Osteoblast (primary cell): ENCODE measurements at places on chromosomes 3 and 15.
A peak's percentile ranks its signal among the peaks of the same experiment; 100 is the strongest.

GRCh38 chr15:88029696-88030095 is 226.8 kb downstream of the NTRK3 start:
- no peaks in the 10 kb centered on the region for H3K36me3 ChIP-seq
- no peak overlapping the region for H3K27ac ChIP-seq
- no peaks in the 10 kb centered on the region for H3K27me3 ChIP-seq
- no peaks in the 10 kb centered on the region for H3K4me1 ChIP-seq
- H3K4me3 ChIP-seq: no peak overlapping the region

- peaks cover 12% of the 10 kb centered on the region for H3K27me3 ChIP-seq
- no peaks in the 10 kb centered on the region for H3K36me3 ChIP-seq
- no peak overlapping the region for H3K27ac ChIP-seq
- DNase-seq: no peak
- no peaks in the 10 kb centered on the region for H3K4me1 ChIP-seq
Measured at GRCh38 chr3:50444213-50444612, 59.2 kb downstream of the CACNA2D2 start.

- no peaks in the 10 kb centered on the region for H3K36me3 ChIP-seq
- no peak overlapping the region for H3K4me3 ChIP-seq
- H3K4me1 ChIP-seq: peaks cover 41% of the 10 kb centered on the region
- DNase-seq: no peak
Measured at GRCh38 chr3:172675441-172676193, 35.2 kb downstream of the NCEH1 start.

GRCh38 chr3:99789011-99789721 is 28.5 kb upstream of the CMSS1 start:
- H3K27ac ChIP-seq: peak overlapping the region; percentile 32
- peaks cover 48% of the 10 kb centered on the region for H3K36me3 ChIP-seq
- peak; percentile 59 for DNase-seq
- no peak overlapping the region for H3K4me3 ChIP-seq

DNA sequence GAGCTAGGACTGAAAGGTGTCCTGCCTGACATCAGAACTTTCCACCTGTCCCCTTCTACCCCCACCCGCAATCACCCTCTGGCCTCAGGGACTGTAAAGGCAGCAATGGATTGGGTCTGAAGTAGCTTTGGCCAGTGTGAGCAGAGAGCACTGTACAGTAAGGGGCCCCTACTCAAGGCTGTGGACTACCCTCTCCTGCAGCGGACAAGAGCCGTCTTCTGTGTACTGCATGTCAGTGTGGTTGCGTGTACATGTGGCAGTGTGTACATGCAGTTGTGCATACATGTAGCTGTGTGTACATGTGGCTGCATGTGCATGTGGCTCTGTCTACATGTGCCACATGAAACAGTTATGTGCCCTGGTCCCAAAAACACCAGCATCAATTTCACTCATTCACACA is 205.9 kb upstream of the LINGO1 start:
- H3K4me3 ChIP-seq: no peak overlapping the region
- no peaks in the 10 kb centered on the region for H3K36me3 ChIP-seq
- H3K27me3 ChIP-seq: peaks cover 45% of the 10 kb centered on the region
- no peak overlapping the region for H3K27ac ChIP-seq

DNA sequence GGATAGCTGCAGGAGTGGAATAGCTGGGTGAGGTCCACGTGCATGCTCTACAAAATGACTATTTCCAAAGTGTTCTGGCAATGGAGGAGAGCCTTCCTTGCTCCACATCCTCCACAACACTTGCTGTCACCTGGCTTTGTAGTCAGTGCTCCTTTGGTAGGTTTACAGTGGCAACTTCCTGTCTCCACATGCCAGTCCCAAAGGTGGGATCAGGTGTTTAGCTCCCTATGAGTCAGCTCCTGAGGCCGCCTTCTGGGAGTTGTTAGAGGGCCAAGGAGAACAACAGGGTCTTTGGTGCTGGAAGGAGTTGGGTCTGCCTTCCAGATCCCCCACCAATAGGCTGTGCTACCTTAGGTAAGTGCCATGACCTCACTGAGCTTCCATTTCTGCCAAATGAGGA is 15.3 kb upstream of the LIMD1 start:
- peaks cover 15% of the 10 kb centered on the region for H3K4me1 ChIP-seq
- DNase-seq: no peak
- H3K4me3 ChIP-seq: no peak overlapping the region
- H3K27me3 ChIP-seq: no peaks in the 10 kb centered on the region

DNA sequence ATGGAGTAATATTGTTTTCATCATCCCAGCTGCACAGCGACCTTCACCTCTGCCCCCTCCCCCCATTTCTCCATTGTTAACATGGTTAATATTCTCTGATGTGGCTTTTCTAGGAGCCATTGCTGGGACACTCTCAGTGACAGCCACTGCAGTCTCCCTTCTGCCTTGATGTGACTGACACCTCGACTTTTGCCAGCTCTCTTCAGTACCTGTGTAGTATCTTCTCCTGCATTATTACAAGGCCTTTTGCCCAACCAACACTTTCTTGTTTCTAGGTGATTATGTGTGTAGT is 179.8 kb downstream of the CLSTN2 start:
- no peaks in the 10 kb centered on the region for H3K4me1 ChIP-seq
- H3K4me3 ChIP-seq: no peak overlapping the region
- H3K27ac ChIP-seq: no peak overlapping the region
- H3K27me3 ChIP-seq: no peaks in the 10 kb centered on the region

DNA sequence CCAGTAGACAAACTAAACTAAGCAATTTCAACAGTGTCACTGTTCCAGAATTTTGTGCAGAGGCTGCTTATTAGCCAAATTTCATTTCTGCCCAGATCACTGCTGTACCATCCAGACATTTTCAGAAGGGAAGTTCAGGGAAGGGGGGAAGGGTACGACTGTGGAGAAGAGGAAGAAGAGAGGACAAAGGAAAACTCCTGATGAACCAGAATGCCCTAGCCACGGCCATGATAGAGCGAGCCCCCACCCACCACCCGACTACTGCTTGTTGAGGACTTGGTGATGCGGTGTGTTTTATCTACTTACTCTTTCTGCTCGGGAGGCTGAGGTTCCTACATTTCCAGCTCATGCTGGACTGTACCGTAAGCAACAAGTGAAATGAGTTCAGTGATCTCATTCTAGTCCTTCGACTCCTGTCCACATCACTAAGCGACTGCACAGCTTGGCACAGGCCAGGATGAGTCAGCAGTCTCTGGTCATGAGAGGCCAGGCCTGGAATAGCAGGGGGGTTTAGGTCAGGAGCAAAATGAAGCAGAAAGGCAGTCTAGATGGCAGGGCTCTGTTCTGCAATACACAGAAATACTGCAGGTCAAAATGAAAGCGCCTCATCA is 330.8 kb downstream of the TIGIT start:
- H3K4me1 ChIP-seq: peaks cover 49% of the 10 kb centered on the region
- DNase-seq: peak; percentile 74
- H3K27ac ChIP-seq: peak overlapping the region; percentile 99
- H3K27me3 ChIP-seq: no peaks in the 10 kb centered on the region

DNA sequence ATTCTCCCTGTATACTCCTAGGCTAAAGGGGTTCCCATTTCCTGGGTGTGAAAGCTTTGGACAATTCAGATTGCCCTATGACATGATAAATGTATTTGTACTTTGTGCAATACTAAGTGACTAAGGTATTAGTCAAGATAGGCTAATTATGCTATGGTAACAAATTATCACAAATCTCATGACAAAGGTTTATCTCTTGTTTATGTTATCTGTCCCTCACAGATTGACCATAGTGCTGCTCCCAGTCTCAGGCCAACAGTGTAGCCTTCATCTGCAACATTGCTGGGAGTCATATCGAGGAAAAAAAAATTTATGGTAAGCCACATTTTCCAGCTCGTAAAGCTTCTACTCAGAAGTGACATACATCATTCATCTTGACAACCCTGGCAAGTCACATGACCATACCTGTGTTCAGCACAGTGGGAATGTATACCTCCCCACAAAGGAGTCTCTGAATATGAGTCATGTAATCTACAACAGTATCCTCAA is 346.2 kb downstream of the IGSF11 start:
- no peak overlapping the region for H3K27ac ChIP-seq
- no peak overlapping the region for H3K4me3 ChIP-seq
- no peaks in the 10 kb centered on the region for H3K36me3 ChIP-seq
- H3K4me1 ChIP-seq: no peaks in the 10 kb centered on the region
- no peak for DNase-seq

DNA sequence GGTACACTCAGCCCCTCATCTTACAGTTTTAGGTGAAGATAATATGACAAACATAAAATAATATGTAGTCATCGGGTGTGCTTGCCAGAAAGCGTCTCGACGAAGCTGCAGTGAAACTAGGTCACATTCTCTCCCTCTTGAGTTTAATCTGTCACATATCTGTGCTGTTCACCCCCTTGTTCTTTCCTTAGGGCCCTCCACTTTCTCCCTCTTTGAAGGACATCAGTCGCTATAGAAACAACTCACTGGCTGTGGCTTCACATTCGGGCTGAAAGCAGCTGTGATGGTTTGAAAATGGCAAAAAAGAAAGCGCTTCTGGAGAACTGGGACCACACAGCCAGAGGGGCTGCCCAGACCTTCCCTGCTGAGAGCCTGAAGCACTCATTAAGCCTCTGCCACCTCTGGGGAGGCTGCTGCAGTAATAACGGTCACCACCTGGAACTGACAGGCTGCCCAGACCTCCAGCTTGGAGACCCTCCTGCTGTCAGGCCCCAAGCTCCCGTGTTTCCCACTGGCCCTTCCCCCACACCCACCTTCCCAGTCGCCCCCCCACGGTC is 50.3 kb downstream of the ABTB1 start:
- no peaks in the 10 kb centered on the region for H3K36me3 ChIP-seq
- no peak for DNase-seq
- no peaks in the 10 kb centered on the region for H3K27me3 ChIP-seq

- no peaks in the 10 kb centered on the region for H3K27me3 ChIP-seq
- no peak overlapping the region for H3K27ac ChIP-seq
- DNase-seq: no peak
Measured at GRCh38 chr15:26888761-26889160, 21.9 kb downstream of the GABRA5 start.

- no peak overlapping the region for H3K27ac ChIP-seq
- H3K27me3 ChIP-seq: no peaks in the 10 kb centered on the region
- peaks cover 7% of the 10 kb centered on the region for H3K4me1 ChIP-seq
- DNase-seq: no peak
Measured at GRCh38 chr3:39127908-39128304, 20.4 kb downstream of the TTC21A start.

- H3K27me3 ChIP-seq: no peaks in the 10 kb centered on the region
- H3K4me3 ChIP-seq: no peak overlapping the region
- DNase-seq: no peak
- peaks cover 12% of the 10 kb centered on the region for H3K4me1 ChIP-seq
- no peaks in the 10 kb centered on the region for H3K36me3 ChIP-seq
Measured at GRCh38 chr3:110344897-110345767, 726.5 kb upstream of the NECTIN3 start.

- H3K36me3 ChIP-seq: peaks cover 5% of the 10 kb centered on the region
- DNase-seq: no peak
- H3K4me3 ChIP-seq: no peak overlapping the region
Measured at GRCh38 chr15:59301527-59301926, 71.1 kb downstream of the MYO1E start.

GRCh38 chr3:40055956-40056355 is 246.5 kb downstream of the MYRIP start:
- H3K4me3 ChIP-seq: no peak overlapping the region
- H3K36me3 ChIP-seq: no peaks in the 10 kb centered on the region
- peak overlapping the region; percentile 76 for H3K27ac ChIP-seq
- H3K4me1 ChIP-seq: peaks cover 32% of the 10 kb centered on the region
- H3K27me3 ChIP-seq: no peaks in the 10 kb centered on the region

DNA sequence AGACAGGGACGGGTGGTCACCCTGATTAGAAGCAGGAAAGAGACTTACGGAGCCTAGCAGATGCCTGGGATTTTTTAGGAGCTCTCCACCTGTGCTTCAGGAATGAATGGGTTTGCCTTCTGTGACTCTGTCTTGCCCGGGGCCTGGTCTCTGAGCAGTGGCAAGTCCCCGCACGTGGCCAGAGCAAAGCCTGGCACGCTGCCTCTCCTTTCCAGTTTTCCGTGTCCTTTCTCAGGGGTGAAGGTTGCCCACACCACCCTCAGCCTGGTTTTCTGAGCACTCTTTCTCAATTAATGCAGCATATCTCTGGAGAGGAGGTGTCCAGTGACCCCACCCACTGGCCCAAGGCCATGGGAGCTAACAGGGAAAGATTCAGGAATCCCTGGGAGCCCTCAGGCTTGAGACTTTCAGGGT is 14.5 kb upstream of the CHST14 start:
- H3K36me3 ChIP-seq: no peaks in the 10 kb centered on the region
- peaks cover 16% of the 10 kb centered on the region for H3K4me1 ChIP-seq
- H3K27me3 ChIP-seq: no peaks in the 10 kb centered on the region
- no peak overlapping the region for H3K4me3 ChIP-seq
- H3K27ac ChIP-seq: no peak overlapping the region
- DNase-seq: peak; percentile 86

GRCh38 chr15:95279277-95280019 is 1048.1 kb downstream of the MCTP2 start:
- H3K27me3 ChIP-seq: no peaks in the 10 kb centered on the region
- peaks cover 12% of the 10 kb centered on the region for H3K4me1 ChIP-seq
- H3K27ac ChIP-seq: no peak overlapping the region
- H3K36me3 ChIP-seq: no peaks in the 10 kb centered on the region
- no peak overlapping the region for H3K4me3 ChIP-seq
- no peak for DNase-seq

DNA sequence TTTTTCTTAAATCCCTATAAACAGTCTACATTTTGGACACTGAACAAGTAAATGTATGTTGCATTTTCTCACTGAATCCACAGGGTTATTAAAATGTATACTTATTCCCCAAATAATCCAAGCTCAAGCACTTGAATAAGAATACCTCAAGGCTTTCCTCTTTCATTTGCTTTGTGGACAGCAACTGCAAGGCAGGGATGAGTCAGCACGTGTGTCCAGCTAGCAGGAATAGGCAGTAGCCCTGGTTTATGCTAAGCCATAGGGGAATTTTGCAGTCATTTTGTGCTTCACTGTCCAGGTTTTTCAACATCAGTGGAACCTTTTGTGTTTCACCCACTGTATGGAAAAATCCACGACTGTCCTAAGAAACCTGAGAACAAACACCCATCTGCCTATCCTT is 96.7 kb upstream of the KCNMB2 start:
- no peaks in the 10 kb centered on the region for H3K36me3 ChIP-seq
- H3K27ac ChIP-seq: no peak overlapping the region
- peaks cover 5% of the 10 kb centered on the region for H3K4me1 ChIP-seq
- no peaks in the 10 kb centered on the region for H3K27me3 ChIP-seq
- H3K4me3 ChIP-seq: no peak overlapping the region

DNA sequence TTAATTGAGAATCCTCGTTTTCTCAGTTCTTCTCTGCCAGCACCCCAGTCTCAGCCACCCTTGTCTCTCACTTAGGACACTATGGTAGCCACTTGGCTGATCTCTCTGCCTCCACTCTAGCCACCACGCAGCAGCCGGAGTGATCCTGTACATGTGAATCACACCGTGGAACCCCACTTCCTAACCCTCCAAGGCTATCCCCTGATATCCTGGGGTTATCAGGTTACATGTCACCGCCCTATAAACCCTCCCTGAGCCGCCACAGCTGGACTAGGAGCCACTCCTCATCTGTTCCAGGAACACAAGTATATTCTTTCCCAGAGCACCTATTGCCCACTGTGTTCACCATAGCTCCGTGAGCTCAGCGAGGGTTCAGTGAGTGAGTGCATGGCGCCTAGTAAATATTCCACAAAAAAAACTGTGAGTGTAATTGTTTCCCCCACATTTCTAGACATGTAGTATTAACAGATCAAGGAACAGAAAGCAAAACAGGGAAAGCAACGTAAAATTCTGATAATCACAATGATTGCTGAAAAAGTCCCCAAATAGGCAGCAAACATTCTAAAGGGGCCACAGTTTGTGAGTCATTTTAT is 661 bp upstream of the PARP14 start:
- peak overlapping the region; percentile 84 for H3K4me3 ChIP-seq
- H3K4me1 ChIP-seq: peaks cover 28% of the 10 kb centered on the region
- no peaks in the 10 kb centered on the region for H3K27me3 ChIP-seq
- H3K36me3 ChIP-seq: no peaks in the 10 kb centered on the region
- peak overlapping the region; percentile 68 for H3K27ac ChIP-seq
